IMR-90 (cell line): ENCODE measurements at places on chromosomes 2 and 18. TPM values are rescaled to one million over a fixed set of nuclear protein-coding genes. Genes with fewer than 3 reads are reported as not detected.

ATL2 gene
- total RNA-seq = 62.6 and 83.6 TPM in 2 replicates

SCG2 gene
- total RNA-seq = 0.36 and 0.56 TPM in 2 replicates

CD226 gene
- total RNA-seq = under 0.01 and 1.1 TPM in 2 replicates

GRCh38 chr2:29130295-29130694 is 15.1 kb downstream of the CLIP4 start:
- no peak overlapping the region for H3K4me3 ChIP-seq
- peaks cover 11% of the 10 kb centered on the region for H3K4me1 ChIP-seq
- peak; percentile 91 for DNase-seq
- H3K36me3 ChIP-seq = peaks cover 19% of the 10 kb centered on the region

DNA sequence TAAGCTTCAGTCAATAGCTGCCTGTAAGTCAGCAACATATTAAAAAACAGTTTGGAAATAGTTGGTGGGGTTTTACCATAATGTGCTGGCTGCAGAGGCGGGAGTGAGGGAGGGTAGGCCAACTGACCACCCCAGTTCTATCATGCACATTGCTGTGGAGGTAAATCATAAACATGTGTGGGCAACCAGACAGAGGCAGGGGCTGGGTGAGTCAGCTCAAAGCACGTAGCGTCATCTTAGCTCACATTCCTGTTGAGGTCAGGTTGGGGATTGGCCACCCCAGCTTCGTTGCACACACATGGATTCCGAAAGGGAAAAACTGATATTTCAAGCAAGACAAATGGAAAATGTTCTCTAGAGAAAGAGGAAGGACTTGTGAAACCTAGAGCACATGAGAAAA is 19.5 kb downstream of the GPR45 start:
- H3K4me1 ChIP-seq = peaks cover 3% of the 10 kb centered on the region; the same call in 1 of the 2 replicates
- no peak overlapping the region for H3K27ac ChIP-seq
- H3K4me3 ChIP-seq = no peak overlapping the region
- peaks cover 2% of the 10 kb centered on the region; the same call in 1 of the 2 replicates for H3K36me3 ChIP-seq
- no peaks in the 10 kb centered on the region for H3K27me3 ChIP-seq

DNA sequence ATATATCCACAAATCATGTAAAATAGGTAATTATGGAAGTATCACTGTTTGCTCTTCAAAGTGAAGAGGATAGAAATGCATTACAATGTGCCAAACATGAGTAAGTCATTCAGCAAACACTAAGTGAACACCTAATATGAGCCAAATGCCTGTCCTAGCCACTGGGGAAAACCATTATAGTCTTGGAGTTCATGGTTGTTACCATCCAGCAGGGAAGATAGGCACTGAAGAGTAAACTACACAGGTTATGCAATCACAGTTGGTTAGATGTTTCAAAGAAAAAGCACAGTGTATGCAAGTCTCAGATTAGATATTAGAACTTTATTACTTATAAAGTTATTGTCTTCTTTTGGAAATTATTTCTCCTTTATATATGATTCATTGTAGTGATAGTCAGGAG is 3.9 kb upstream of the SERPINB2 start:
- no peaks in the 10 kb centered on the region for H3K27me3 ChIP-seq
- no peak overlapping the region for H3K4me3 ChIP-seq
- H3K4me1 ChIP-seq = no peaks in the 10 kb centered on the region; the same call in 1 of the 2 replicates
- H3K27ac ChIP-seq = no peak overlapping the region
- no peaks in the 10 kb centered on the region for H3K36me3 ChIP-seq

GRCh38 chr18:71329114-71329513 is 1040.3 kb downstream of the SOCS6 start:
- no peaks in the 10 kb centered on the region for H3K36me3 ChIP-seq
- no peak for DNase-seq
- no peaks in the 10 kb centered on the region for H3K27me3 ChIP-seq
- H3K27ac ChIP-seq = no peak overlapping the region

DNA sequence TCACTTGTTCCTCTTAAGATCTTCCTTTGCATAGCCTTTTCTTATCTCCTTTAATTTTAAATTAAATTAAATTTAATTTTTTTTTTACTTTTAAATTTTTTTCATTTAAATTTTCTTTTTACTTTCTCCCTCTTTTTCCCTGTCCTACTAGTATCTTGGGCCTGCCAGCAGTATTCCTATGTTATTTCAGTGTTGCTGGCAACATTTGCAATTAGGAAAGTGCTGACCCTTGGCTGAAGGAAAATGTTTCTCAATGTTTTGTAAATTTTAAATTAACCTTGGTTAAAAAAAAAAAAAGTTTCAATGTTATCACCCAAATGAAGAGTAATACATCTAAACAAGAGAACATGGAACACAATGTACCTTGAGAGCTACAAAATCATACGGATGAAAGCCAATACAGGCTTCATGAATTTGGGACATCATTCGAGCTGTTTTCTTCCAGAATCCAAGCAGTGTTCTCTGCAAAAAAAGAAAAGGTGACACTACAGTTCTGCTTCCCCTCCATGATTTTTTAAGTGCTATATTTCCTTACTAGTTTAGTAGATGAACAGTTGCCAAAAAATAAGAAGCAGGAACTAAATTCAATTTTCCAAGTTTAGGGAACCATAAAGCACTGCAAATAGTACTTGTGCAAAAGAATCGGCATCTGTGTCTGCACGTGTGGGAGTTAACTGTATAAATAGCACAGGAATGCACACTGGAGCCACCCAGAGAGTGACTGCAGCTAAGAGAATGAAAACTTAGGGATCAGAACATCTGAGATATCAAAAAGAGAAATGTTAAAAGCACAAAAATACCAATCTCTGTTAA is 55.8 kb downstream of the ICA1L start:
- H3K4me1 ChIP-seq = peaks cover 2% of the 10 kb centered on the region; the same call in 1 of the 2 replicates
- DNase-seq = peak; percentile 58
- no peak overlapping the region for H3K27ac ChIP-seq
- H3K27me3 ChIP-seq = no peaks in the 10 kb centered on the region
